ENCODE measurements at places on chromosomes 6 and 20.

DNA sequence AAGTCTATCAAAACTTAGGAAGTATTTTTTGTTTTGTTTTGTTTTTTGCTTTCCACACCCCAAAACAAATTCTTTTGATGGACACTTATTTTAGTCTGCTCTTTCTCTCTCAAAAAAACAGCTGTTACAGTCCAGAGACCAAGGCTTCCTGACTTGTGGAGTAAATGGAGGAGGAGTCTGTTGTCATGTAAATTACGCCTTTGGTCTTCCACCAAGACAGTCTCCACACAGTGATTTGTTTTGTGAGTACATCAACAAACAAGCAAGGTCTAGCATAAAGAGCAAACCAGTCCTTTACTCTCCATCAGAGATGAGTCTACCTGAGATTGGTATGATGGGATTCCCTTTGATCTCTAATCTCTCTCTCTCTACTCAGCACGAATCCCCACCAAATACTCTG, 588.0 kb upstream of the ARID1B start:
- DNase-seq = no peak

DNA sequence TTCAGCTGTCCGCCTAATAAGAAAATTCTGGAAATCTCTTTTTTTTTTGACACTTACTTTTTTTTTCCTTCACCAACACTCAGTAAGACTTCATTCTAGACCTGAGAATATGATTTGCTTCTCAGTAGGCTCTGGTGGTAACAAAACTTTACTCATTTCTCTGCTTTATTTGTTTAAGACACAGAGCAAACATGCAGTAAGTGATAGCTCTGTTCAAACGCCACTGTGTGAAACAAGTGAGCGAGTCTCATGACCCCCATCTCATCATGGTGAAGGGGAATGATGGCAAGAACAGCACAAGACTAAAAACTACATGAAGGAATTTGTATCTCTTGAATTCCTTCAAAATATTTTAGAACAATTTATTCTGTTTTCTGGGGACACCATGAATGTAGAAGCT, 541.6 kb upstream of the POU3F2 start:
- DNase-seq = no peak

GRCh38 chr6:144246988-144247387, 38.1 kb upstream of the UTRN start:
- DNase-seq = no peak

GRCh38 chr6:34573567-34574183, 17.5 kb upstream of the SPDEF start:
- peak; percentile 43 for DNase-seq

DNA sequence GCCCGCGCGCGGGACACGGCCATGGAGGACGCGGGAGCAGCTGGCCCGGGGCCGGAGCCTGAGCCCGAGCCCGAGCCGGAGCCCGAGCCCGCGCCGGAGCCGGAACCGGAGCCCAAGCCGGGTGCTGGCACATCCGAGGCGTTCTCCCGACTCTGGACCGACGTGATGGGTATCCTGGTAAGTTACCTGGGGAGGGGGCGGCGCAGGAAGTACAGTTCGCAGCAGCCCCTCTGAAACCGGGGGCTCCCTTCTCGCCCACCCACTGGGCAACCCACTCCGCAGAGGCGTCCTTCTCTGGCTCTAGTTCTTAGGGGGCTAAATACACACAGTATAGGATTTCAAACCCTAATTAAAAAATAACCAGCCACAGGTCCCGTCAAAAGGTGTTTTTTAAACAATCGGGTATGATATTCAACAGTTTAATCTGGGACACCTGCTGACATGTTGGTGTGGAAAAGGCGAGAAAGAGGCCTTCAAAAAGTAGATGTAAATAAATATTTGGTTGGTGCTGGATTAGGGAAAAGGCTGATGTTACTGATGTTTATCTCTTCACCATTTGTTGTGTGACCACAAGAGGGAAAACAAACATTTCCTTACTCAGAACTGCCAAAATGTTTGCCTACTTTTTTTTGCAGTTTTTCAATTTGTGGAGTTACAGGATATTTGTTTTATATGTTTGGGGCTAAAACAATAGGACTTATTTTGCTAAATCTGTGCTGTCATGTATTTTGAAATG, 577 bp downstream of the SASH1 start:
- DNase-seq = no peak

DNA sequence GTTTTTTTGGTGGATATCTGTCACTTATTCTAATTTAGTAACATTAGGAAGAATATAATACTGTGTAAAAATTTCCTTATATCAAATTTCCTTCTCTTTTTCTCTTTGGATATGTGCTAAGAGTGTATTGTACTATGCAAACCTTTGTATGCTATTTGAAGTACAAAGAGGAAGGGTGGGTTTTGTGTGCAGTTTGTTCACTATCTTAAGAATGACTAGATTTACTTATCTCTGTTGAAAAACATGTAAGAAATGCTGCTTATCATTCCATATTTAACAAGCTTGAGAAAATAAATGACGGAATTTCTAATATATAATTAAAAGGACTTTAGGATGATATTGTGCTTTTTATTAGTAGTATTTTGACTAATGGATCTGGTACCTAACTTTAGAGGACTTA, 13.1 kb downstream of the CD2AP start:
- DNase-seq = no peak

DNA sequence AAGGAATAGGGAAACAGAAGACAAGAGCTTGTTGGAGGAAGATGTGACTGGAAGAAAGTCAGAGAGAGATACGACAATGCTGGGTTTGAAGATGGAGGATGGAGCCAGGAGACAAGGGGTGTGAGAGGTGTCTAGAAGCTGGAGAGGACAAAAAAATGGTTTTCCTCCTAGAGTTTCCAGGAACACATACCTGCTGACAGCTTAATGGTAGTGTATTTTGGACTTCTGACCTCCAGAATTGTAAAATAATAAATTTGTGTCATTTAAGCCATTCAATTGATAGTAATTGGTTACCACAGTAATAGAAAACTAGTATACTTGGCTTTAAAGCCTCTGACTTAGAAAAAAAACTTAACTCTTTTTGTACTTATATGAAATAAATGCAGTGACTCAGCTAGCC, 3.6 kb downstream of the AIG1 start:
- DNase-seq = no peak

GRCh38 chr6:97293198-97293696, 10.2 kb upstream of the MMS22L start:
- no peak for DNase-seq

- DNase-seq = no peak
These were observed 392.3 kb upstream of the RUNX2 start for GRCh38 chr6:44935693-44936300.

DNA sequence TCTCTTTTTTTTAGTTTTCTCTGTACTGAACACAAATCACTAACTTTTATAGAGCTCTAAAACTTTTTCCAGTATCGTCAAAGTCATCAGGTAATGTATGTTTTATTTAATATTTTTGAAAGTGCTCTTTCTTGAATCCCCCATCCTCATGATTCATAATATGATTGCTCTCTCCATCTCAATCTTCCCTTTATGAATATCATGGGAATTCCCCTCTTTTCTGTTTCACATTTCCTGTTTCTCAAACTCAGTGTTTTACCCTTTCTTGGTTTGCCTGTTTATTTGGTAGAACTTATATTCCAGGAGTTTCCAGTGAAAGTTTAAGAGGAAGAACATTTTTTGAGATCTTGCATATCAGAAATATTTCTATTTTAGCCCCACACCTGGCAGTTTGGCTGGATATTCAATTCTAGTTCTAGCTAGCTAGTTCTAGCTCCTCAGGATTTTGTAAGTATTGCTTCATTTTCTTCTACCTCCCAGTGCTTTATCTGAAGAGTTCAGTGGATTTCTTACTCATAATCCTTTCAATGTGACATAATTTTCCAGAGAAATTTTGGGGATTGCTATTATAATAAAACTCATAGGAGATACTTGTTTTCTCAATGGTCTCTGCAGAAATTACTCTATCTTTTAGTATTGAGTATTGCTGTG, 6.1 kb upstream of the C6orf58 start:
- no peak for DNase-seq
